ENCODE measurements at places on chromosomes 12 and 14.

GRCh38 chr14:78282437-78282836 is 112.3 kb downstream of the NRXN3 start:
- DNase-seq, result no peak

- DNase-seq, result no peak
These were observed 45.8 kb upstream of the TMEM132D start for GRCh38 chr12:129949651-129950050.

DNA sequence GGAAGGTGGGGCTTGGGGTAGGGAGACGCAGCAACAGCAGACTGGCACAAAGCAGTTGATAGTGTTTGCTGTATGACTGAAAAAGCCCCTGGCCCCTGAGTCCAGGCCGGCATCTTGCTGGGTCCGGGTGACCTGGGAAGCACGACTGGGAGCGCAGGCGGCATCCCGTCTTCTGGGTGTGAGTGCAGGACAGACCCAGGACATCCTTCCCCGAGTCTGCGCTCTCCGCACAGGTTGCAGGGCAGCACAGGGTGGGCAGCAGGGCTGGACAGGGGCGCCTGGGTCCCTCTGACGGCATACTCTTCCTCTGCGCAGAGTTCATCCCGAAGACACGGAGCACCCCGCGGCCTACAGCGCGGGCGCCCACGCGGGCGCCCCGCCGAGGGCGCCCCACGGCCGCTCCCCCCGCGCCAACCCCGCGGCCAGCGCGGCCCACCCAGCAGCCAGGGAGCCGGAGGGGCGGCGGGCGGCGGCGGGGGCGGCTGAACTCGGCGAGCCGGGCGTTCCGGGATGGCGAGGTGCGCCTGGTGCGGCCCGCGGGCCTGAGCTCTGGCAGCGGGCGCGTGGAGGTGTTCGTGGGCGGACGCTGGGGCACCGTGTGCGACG is 9.2 kb upstream of the CYP46A1 start:
- no peak for DNase-seq

DNA sequence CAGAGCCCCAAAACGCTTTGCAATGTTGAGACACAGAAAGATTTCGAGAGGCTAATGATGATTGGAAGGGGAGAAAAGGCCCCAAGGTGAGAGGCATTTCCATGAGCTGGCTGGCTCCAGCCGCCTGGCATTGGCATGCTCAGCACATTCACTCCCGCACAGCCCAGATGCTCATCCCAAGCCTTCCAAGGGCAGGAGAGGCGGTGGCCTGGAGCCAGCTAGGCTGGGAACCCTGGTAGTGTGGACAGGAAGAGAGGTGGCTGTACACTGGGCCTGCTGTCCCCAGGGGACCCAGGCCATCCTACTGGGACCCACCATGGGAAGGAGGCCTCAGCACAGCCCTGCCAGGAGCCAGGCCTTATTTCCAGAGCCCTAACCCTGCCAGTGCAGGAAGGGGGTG is 72.2 kb downstream of the SPTB start:
- DNase-seq, result no peak
